Motor neuron (in vitro differentiated cells): ENCODE measurements at places on chromosomes 16 and 17. TPM values are rescaled to one million over a fixed set of nuclear protein-coding genes. Genes with fewer than 3 reads are reported as not detected.

The TBC1D3E gene
- not detected in 2 replicates for total RNA-seq

The ARL17A gene
- total RNA-seq: 11.3 and 15.6 TPM in 2 replicates

The WNT3 gene
- total RNA-seq: 1.1 and 1.5 TPM in 2 replicates

The RDM1 gene
- 0.22 TPM in 1 of 2 replicates, not detected in the other for total RNA-seq

The OVCA2 gene
- total RNA-seq: 9.8 and 10.4 TPM in 2 replicates

The NRN1L gene
- 0.33 TPM in 1 of 2 replicates, not detected in the other for total RNA-seq

The CYGB gene
- total RNA-seq: 5.9 and 7.6 TPM in 2 replicates

The GSG1L2 gene
- not detected in 2 replicates for total RNA-seq

The SLC52A1 gene
- 0.05 and 0.25 TPM in 2 replicates for total RNA-seq

The SDK2 gene
- 22.0 and 39.3 TPM in 2 replicates for total RNA-seq

The ZG16 gene
- total RNA-seq: 0.08 and 0.09 TPM in 2 replicates

The KCNG4 gene
- 0.23 and 0.24 TPM in 2 replicates for total RNA-seq

The ESRP2 gene
- 0.63 and 0.87 TPM in 2 replicates for total RNA-seq

The HCRT gene
- not detected in 2 replicates for total RNA-seq

The SLC9A5 gene
- 1.3 and 3.0 TPM in 2 replicates for total RNA-seq

The NQO1 gene
- total RNA-seq: 7.4 and 8.0 TPM in 2 replicates

The RHBDF1 gene
- 19.9 TPM in 2 replicates for total RNA-seq

The MARVELD3 gene
- total RNA-seq: 0.46 and 0.83 TPM in 2 replicates

The PYDC1 gene
- not detected in 2 replicates for total RNA-seq

The TAX1BP3 gene
- 309 and 314 TPM in 2 replicates for total RNA-seq

The TBC1D3B gene
- total RNA-seq: 1.2 and 1.4 TPM in 2 replicates

The NXPH3 gene
- total RNA-seq: 0.36 and 0.38 TPM in 2 replicates

The TMIGD1 gene
- not detected in 2 replicates for total RNA-seq

The KCNJ18 gene
- total RNA-seq: 0.18 and 0.54 TPM in 2 replicates

The DNAH9 gene
- total RNA-seq: 2.3 and 7.6 TPM in 2 replicates

The NCBP3 gene
- total RNA-seq: 52.1 and 57.9 TPM in 2 replicates

The CHST5 gene
- 0.90 and 1.5 TPM in 2 replicates for total RNA-seq

The SMPD3 gene
- 24.9 and 27.2 TPM in 2 replicates for total RNA-seq

The LITAFD gene
- 0.14 TPM in 1 of 2 replicates, not detected in the other for total RNA-seq

The RTN4RL1 gene
- total RNA-seq: 0.49 and 1.5 TPM in 2 replicates

The KIF2B gene
- total RNA-seq: 0.14 and 0.16 TPM in 2 replicates

The KCNAB3 gene
- total RNA-seq: 5.4 and 6.0 TPM in 2 replicates

The DYNLRB2 gene
- total RNA-seq: 1.5 and 2.3 TPM in 2 replicates

The ALOX12B gene
- 0.50 TPM in 1 of 2 replicates, not detected in the other for total RNA-seq

The VAT1L gene
- total RNA-seq: 18.8 and 19.2 TPM in 2 replicates

The TRAF4 gene
- 74.3 and 79.8 TPM in 2 replicates for total RNA-seq

The HNF1B gene
- total RNA-seq: 0.05 and 0.31 TPM in 2 replicates

The CBLN1 gene
- total RNA-seq: 7.5 and 8.0 TPM in 2 replicates
